ENCODE measurements at places on chromosomes 7 and 10. TPM values are rescaled to one million over a fixed set of nuclear protein-coding genes. Genes with fewer than 3 reads are reported as not detected.

The CDK1 gene
- 112 TPM for total RNA-seq

The SORBS1 gene
- total RNA-seq, result 0.13 TPM

The FAM180A gene
- not detected for total RNA-seq

The CYP3A7 gene
- total RNA-seq, result not detected

The TUBB8 gene
- total RNA-seq, result not detected

The ZNF37A gene
- 26.0 TPM for total RNA-seq

The WNT8B gene
- 0.47 TPM for total RNA-seq

The CAMK2B gene
- total RNA-seq, result 0.97 TPM

The CPA2 gene
- not detected for total RNA-seq

The FRAT1 gene
- total RNA-seq, result 3.0 TPM

The OR9A2 gene
- not detected for total RNA-seq

The PHYHIPL gene
- total RNA-seq, result not detected

The CALHM2 gene
- total RNA-seq, result 7.6 TPM

The DNAJB6 gene
- total RNA-seq, result 67.8 TPM

The ASB10 gene
- total RNA-seq, result not detected

The PTPN20 gene
- 0.11 TPM for total RNA-seq

The SLC13A4 gene
- total RNA-seq, result not detected

The OR2A12 gene
- not detected for total RNA-seq

The HDAC9 gene
- 1.5 TPM for total RNA-seq

The UNCX gene
- not detected for total RNA-seq

The CHST3 gene
- 0.20 TPM for total RNA-seq

The ADAP1 gene
- total RNA-seq, result 34.6 TPM

The CDK14 gene
- 0.05 TPM for total RNA-seq

The BLNK gene
- total RNA-seq, result not detected

The TMEM176A gene
- not detected for total RNA-seq

The AKR1B15 gene
- not detected for total RNA-seq

The PAOX gene
- total RNA-seq, result 4.2 TPM

The TRIM8 gene
- total RNA-seq, result 39.5 TPM

The MTERF1 gene
- 15.9 TPM for total RNA-seq
